MM.1S (cell line): ENCODE measurements at places on chromosomes 16 and 17.
A peak's percentile ranks its signal among the peaks of the same experiment; 100 is the strongest.

- DNase-seq = no peak
Observed at GRCh38 chr17:30236766-30237165, 1.3 kb upstream of the SLC6A4 start.

DNA sequence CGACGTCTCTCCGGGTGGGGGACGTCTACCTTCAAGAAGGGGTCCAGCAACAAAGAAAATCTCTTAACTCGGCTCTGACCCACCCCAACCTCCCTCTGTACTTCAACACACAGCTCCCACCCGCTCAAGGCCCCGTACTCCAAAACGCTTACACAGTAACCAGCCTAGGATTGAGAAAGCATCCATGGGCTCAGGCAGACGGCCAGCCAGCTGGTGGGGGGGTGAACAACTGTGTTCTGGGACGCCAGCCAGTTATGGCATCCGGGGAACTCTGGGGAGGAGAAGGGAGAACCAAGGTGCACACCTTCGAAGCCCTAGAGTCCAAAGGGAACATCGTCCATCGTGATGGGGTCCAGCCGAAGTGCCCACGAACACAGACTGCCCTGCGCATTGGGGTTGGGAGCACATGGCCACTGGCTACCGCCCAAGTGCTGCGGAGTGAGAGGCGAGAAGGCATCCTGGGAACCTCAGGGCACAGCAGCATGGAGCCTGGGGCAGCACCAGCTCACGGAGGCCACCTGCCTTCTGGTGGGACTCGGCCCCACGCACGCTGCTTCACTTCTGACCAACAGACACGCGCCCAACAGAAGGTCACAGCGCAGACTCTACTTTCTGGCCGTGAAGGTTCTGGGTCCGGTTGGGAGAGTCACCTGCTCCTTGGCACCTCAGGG is 14.3 kb downstream of the SLC16A3 start:
- no peak for DNase-seq

DNA sequence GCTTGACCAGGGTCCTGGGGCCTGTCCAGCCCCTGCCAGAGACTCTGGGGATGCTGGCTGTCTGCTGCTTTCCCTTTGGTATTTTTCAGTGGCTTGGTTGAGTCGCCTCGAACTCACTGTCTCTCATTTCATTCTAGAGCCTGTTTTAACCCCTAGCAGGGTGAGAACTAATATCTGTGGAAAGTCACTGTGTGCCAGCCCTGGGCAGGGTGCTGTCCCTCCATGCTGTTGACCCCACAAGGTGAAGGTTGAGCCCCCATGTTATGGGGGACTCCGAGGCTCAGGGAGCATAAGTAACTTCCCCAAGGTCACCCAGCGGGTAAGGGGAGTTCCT is 33.0 kb downstream of the DCAKD start:
- no peak for DNase-seq

DNA sequence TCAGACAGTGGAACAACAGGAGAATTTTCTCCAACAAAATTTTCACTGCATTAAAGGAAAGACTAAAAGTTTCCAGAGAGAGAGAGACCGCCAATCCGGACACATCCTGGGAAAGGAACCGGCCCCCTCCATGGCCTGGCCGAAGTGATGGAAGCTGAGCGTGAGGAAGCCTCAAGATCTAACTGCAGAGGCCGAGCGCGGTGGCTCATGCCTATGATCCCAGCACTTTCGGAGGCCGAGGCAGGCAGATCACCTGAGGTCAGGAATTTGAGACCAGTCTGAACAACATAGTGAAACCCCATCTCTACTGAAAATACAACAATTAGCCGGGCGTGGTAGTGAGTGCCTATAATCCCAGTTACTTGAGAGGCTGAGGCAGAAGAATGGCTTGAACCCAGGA is 3.9 kb downstream of the CTRB2 start:
- DNase-seq = no peak

DNA sequence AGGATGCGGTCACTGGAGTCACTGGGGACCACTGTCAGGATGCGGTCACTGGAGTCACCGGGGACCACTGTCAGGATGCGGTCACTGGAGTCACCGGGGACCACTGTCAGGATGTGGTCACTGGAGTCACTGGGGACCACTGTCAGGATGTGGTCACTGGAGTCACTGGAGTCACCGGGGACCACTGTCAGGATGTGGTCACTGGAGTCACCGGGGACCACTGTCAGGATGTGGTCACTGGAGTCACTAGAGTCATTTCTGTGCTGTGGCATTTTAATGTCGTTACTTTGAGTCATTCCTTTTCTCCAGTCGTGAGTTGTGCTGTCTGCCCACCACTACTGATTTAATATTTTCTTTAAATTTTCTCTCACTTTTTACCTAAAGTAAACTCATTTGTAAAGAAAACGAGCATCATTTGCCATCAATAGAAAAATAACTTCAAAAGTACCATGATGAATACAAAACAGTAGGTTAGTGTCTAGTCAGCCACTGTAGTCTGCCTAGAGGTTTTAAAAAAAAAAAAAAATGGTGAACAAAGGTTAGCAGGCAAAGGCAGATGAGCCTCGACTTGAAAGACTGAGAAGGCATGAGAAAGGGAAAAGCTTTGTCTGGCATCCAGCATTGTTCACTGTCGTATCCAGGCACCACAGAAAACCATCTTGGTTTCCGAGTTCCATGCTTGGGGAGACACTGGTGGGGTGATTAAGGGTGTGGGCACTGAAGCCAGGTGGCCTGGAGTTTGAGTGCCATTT is 346.6 kb downstream of the SNX29 start:
- no peak for DNase-seq

DNA sequence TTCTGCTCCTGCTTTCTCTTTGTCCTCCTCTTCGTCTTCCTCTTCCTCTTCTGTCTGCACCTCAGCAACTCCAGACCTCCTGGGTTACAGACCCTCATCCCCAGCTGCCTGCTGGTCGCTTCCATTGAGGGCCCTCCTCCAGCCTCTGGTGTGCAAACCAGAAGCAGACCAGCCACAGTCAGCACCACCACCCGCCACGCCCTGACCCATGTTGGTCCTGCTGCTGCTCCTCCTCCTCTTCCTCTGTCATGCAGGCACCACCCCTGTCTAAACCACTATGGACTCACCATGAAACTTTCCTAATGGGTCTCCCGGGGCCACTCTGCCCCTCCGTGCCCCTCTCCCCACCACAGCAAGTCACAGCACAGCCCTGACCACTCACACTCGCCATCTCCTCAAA is 11.4 kb upstream of the OGFOD3 start:
- no peak for DNase-seq

- no peak for DNase-seq
Observed at GRCh38 chr16:87483481-87483880, 9.3 kb downstream of the ZCCHC14 start.

DNA sequence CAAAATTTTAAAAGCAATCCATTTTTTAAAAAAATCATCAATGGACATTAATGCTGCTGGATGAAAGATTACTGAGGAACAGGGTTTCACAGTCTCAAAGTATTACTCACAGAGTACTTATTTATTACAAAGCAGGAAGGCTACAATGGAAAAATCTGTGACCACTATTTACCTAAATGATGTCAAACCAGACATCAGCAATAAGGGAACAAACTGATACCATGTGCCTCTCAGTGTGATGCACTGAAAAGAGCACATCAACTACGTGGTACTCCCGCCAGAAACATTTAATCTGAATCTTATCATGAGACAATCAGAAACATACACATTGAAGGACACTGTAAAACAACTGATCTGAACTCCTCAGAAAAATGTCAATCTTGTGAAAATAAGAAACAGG is 124.2 kb downstream of the PARN start:
- no peak for DNase-seq

GRCh38 chr17:50190293-50190602 is 11.2 kb downstream of the COL1A1 start:
- no peak for DNase-seq

- no peak for DNase-seq
Observed at GRCh38 chr16:83932304-83932703, 20.7 kb upstream of the OSGIN1 start.

GRCh38 chr17:7977039-7977438 is 25.4 kb upstream of the GUCY2D start:
- DNase-seq = no peak

DNA sequence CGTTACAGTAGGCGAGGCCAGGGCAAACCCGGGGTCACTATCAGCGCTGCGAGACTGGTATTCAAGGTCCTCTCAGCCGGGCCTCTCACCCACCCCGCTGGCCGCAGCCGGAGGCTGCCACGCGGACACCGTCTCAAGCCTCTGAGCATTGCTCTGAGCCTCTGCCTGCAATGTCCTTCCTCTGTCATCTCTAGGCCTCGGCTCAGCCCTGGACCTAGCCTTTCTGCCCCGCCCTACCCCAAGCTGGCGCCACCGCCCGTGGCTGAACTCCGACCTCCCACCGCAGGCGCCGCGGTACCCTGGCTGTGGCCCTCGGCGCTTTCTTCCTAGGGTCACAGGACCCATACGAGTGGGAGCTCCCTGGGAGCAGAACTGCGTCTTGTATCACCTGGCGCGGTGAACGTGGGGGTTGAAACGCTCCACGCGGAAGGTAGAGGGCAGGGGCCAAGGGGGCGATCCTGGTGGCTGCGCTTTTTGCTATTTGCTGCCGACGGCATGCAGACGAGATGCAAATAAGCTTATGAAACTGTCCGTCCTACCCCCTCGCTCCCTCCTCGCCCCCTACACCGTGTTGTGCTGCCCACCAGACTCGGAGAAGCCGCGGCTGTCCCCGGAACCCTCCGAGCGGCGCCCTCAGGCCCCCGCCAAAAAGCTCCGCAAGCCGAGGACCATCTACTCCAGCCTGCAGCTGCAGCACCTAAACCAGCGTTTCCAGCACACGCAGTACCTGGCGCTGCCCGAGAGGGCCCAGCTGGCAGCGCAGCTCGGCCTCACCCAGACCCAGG is 3.7 kb downstream of the DLX4 start:
- no peak for DNase-seq

DNA sequence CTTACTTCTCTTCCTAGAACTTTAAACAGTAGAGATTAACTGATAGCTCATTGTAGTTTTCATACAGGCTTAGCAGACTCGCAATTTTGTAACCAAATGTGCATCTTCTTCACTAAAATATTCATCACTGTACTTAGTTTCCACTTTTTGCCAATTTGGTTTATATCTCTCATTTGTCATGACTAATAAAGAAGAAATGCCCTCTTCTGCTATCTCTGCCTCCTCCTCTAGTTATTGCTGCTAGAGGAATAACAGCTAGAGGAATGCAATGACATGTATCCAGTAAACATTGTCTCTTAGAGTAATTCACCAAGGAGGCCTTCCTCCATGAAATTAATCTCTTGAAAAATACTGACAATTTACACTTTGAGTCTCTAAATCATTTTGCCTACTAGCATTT is 115.5 kb upstream of the COX10 start:
- no peak for DNase-seq

DNA sequence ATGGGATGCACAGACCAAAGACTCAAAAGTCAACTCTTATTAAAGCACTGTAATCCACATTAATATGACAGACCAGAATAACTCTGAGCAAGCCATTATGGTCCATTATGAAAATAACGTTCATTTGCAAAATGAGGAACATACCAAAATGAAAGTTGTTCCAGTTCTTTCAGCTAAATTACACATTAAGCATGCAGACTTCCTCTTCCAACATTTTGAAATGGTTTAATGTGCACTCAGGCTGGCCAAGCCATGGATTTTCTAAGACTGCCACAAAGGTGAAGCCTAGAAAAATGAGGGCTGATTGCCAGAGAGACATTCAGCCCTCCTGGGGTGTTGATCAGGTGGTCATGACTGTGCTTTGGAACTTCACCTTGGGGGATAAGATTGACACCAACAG is 56.7 kb upstream of the NOG start:
- no peak for DNase-seq

GRCh38 chr16:72788269-72788809 is 259.6 kb downstream of the ZFHX3 start:
- no peak for DNase-seq

GRCh38 chr17:77083531-77083930 is 57.2 kb upstream of the SEC14L1 start:
- peak; percentile 97 for DNase-seq

GRCh38 chr16:7246578-7246977 is 86.1 kb upstream of the RBFOX1 start:
- no peak for DNase-seq

DNA sequence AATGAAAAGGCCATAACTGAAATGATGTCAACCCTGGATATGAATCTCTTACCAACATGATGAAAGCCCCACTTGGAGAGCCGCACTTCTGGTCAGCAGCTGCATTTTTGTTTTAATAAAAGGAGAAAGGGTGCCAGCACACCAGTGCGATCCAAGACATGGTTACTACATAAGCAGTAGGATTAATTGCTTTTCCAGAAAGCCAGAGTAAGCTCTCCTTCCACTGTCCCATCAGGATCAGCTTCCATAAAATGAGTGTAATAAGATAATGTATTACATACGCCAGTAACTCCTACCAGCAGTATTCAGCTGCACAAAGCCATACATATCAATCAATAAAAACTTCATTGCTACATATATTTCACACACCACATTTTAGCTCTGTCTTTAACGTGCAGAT is 26.3 kb upstream of the NACA2 start:
- DNase-seq = no peak

- DNase-seq = peak; percentile 96
Observed at GRCh38 chr17:82121660-82122629, 23.9 kb upstream of the FASN start.

GRCh38 chr16:60203525-60204124 is 1469.5 kb upstream of the GOT2 start:
- DNase-seq = no peak

DNA sequence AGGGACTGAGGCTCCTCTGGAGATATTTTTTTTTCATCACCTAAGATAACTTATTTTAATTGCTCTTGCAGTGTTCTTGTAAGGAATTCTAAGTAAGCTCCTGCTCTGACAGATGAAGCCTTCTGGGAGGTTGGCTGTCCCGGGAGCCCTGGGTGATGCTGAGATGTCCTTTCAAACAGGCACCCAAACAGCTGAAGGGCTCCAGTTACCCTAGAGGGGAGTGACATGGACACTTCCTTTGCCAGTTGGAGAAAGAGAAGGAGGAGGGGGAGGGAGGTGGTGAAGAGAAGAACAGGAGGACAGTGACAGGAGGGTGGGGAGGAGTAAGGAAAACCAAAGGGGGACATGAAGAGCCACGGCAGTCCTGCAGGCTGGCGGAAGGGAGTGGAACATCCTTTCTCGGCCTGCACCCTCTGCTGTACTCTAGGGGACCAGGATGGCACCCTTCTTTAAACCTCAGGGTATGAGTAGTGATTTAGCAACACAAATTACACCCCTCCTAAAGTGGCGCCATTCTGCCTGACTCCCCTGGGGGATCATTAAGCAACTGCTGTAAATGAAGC is 51.8 kb downstream of the MYH3 start:
- DNase-seq = no peak

- no peak for DNase-seq
Observed at GRCh38 chr16:53837426-53837825, 133.5 kb downstream of the FTO start.
